Osteoblast (primary cell): ENCODE measurements at places on chromosomes 2 and 18. TPM values are rescaled to one million over a fixed set of nuclear protein-coding genes. Genes with fewer than 3 reads are reported as not detected.

The DNER gene
- 0.36 and 1.2 TPM in 2 replicates for total RNA-seq

The CNTNAP5 gene
- not detected in 2 replicates for total RNA-seq

The CFC1 gene
- total RNA-seq, result not detected in 2 replicates

The CABYR gene
- 3.8 and 4.0 TPM in 2 replicates for total RNA-seq

The SH3RF3 gene
- total RNA-seq, result 14.7 and 14.8 TPM in 2 replicates

The DCDC2C gene
- not detected in 2 replicates for total RNA-seq

The NYAP2 gene
- total RNA-seq, result under 0.01 TPM in 1 of 2 replicates, not detected in the other

The IL18RAP gene
- total RNA-seq, result not detected in 2 replicates

The HEATR5B gene
- total RNA-seq, result 29.2 and 29.3 TPM in 2 replicates
